Kasumi-1 (cell line): ENCODE measurements at places on chromosomes 5 and 9.

DNA sequence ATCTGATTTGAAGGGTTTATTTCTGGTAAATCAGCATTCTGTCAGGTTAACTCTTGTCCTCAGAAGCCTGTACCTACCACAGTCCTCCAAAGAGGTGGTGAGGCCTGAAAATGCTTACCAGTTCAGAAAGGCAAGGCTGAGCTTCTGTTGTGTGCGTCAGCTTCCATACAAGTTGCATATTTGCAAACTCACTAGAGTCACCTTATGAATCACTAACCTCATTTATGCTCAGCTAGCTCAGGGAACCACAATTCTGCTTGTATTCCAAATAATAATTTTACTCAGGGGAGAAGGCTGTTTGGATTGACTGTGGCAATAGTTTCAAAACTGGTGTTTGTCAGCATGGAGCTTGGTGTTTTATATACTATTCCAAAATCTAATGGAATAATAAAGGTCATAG, 355.1 kb upstream of the RFX3 start:
- DNase-seq = no peak

DNA sequence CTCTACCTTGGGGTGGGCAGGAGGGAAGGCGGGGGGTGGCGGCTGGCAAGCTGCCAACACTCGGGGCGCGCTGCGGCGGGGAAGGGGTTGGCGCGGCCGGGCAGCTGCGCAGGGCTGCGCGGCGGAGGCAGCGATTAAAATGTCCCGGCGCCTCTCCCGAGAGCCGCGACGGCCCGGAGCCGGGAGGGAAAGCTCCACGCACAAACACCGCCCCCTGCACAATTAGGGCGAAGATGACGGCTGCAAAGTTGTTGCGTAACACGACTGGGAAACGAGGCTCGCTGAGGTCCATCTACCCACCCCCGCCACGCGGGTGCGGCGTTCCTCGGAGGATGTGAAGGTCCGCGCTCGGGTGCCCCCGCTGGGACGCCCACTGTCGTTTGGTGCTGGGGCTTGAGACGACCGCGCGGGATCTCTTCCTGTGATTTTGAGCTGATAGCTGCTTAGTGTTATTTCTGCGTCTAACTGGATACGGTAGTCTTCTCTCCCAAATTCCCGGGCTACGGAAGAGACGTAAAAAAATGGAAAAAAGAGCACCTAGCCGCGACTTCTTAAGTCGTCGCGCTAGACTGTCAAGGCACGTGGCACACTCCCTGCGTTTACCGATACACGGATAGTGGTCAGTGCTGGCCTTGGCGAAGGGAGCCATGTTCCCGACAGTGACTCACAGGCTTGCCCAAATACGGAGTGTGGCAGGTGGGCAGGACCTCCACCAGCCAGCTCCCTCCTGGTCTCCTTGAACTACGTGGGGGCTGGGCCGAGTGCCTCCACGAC, 958 bp upstream of the NFIL3 start:
- no peak for DNase-seq

- peak; percentile 7 for DNase-seq
Measured at GRCh38 chr9:105475302-105475701, 27.5 kb downstream of the FSD1L start.

DNA sequence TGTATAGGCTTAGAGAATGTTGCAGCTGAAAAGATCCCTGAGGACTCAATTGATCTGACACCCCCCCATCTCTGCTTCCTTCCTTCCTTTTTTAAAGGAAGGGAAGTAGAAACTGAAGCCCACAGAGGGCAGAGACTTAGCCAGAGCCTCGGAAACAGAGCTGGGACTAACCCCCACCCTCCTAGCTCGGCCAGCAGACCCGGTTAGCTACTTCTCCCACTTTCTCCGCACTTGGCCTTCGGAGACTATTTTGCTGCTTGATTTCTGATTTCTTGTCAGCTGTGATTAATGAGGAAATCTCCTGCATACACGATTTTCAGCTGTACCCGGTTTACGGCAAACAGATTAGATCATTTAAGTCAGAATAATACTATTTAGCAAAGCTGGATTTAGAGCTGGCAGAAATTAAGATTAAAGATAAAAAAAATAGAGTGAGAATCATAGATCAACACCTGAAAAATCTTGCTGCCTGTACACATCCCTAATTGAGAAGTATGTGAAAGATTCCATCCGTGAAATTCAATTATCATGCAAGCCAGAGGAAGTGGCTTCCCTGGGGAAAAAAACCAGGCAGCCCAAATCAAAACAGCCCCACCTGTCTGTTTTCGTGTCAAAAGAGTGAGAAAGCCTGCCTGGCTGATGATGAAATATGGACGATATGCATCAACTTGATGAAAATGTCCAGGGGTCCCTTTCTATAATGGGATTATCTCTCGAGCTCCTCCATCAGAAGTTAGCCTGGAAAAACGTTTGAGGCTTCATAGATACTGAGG, 159.5 kb upstream of the SHB start:
- DNase-seq = no peak

DNA sequence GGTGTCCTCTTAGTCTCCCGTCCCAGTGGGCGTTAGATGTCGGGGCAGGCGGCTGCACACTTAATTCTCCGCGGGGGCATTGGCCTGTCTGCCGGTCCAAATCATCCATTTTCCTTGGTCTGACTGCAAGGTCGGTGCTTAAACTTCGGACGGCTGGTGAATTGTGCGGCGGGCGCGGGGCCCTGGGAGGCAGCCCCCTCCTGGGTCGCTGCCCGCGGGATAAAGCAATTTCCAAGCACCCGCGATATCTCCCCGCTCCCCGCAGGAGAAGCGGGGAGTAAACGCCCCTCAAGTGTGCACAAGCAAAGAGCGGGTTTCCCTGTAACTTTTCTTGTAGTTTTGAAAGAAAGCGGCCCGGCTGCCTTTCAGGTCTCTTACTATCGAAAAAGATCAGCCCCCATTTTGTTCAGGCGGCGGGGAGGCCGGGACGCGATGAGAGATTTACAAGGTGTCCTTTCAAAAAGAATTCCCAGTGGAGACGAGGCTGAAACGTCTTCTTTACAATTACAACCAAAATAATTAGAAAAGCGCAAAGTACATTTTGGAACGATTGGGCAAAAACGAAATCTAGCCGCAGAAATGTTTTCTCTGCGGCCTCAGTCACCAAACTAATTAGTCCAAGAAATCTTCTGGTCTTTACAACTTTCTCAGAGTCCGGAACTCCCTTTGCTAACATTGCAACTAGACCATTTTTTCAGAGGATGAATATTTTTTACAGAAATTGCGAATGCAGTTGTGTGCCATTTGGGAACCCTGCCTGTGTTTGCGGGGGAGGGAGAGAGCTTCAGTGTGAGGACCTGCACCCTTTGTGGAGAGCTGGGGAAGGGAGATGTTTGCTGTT, 1.8 kb downstream of the IRX1 start:
- DNase-seq = no peak

GRCh38 chr5:9692576-9692975, 62.4 kb upstream of the TAS2R1 start:
- no peak for DNase-seq

GRCh38 chr5:54848581-54848980, 136.8 kb downstream of the ESM1 start:
- DNase-seq = no peak

GRCh38 chr5:175712313-175712680, 54.4 kb downstream of the HRH2 start:
- DNase-seq = no peak

DNA sequence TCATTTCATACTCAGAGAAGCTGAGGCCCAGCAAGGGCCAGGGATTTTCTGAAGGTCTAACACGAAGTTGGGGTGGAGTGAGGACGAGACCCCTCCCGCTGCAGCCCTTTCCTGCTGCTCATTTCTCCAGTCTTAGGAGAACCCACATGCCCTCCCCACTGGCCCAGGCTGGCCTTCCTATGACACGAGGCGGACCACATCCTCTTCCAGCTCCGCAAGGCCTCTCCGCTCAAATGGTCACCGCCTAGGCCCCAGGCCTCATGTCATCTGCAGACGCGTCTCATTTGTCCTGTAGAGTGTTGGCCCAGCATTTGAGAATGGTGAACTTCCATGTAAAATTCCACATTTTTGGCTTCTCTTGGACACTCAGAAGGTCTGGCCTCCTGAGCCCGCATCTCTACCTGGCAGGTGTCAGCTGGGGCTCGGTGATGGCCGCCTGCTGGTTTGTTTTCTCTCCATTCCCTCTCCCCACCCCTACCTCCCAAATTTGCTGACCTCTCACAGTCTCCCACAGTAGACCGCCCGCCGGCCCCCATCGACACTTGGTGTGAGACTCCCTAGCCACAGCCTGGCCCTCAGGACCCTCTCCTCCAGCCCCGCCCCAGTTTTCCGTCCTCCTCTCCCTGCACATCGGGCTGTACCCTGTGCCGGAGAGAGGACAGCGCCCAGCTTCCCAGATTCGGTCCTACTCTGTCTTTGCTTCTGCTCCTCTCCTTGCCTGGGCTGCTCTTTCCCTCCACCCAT, 51.7 kb downstream of the ERGIC1 start:
- DNase-seq = no peak

- peak; percentile 64 for DNase-seq
Measured at GRCh38 chr9:89388084-89388867, 70.0 kb downstream of the SECISBP2 start.

GRCh38 chr5:32410630-32411029, 33.9 kb downstream of the ZFR start:
- no peak for DNase-seq

DNA sequence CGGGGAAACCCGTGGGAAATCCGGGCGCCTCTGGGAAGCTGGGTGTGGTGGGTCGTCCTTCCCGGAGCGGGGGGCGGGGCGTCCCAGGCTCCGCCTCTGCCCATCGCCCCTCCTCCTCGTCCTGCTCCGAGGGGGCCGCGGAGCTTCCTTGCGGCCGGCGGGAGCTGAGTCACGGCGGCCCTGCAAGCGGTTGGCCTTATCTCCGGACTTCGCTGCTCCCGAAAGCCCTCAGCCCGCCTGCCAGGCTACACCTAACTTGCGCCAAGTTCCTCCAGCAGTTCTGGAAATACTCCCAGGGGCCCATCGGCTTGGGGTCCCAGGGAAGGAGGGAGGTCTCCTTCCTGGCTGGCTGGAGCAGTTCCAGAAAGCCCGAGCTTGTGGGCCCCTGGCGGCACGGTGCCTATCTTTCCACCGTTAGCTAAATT, 54.1 kb upstream of the CDKN2AIPNL start:
- peak; percentile 64 for DNase-seq

DNA sequence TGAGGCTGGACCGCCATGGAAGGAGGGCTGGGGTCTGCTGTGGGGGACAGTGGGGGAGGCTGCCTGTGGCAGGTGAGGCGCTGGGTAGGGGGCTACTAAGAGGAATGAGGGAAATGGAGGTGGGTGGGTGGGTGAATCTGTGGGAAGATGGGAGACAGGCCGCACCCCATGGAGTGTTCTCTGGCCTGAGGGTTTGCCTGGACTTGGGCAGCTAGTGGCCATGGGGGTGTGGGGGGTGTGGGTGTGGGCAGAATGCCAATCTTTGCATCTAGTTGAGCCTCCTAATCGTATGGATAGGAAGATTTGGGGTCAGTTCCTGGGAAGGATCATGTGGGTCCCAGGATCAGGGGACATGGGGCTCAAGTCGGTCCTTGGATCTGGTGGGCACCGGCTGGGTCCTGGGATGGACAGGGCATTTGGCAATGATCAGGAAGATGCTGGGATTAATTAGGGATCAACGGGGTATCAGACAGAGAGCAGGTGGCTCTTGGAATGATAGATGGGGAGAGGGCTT, 518 bp downstream of the ZDHHC12 start:
- DNase-seq = no peak

DNA sequence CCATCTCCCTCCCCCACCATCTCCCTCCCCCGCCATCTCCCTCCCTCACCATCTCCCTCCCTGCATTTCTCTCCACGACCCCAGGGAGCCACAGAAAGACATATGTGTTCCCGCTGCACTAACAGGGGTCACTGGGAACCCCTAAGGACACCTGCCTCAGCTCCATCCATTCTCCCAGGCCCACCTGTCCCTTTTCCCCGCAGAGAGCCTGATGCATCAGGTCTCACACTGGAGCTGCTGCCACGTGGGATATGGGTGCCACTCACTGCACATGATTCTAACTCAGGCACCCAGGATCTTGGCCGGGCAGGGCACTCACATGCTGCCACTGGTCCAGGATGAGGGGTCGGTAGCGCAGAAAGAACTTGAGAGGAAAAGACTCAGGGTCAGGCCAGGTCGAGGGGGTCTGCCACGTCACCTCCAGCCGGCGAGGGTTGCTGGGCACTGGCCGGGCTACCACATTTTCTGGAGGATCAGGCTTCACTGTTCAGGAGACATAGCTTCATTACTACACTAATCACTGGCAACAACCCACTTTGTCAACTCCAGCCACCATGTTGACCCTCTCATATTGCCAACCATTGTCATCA, 33.2 kb upstream of the ENHO start:
- no peak for DNase-seq

DNA sequence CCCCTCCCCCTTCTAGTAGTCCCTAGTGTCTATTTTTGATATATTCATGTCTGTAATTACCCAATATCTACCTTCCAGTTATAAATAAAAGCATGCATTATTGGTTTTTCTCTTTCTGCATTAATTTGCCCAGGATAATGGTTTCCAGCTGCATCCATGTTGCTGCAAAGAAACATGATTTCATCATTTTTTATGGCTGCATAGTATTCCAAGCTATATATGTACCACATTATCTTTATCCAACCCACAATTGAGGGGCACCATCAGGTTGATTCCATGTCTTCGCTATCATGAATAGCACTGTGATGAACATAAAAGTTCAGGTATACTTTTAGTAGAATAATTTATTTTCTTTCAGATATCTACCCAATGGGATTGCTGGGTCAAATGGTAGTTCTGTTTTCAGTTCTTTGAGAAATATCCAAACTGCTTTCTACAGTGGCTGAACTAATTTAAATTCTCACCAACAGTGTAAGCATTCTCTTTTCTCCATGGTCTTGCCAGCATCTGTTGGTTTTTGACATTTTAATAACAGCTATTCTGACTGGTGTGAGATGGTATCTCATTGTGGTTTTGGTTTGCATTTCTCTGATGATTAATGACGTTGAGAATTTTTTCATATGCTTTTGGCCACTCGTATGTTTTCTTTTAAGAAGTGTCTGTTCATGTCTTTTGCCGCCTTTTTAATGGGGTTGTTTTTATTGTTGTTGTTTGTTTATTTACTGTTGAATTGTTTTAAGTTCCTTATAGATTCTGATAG, 746.1 kb upstream of the MEF2C start:
- no peak for DNase-seq

DNA sequence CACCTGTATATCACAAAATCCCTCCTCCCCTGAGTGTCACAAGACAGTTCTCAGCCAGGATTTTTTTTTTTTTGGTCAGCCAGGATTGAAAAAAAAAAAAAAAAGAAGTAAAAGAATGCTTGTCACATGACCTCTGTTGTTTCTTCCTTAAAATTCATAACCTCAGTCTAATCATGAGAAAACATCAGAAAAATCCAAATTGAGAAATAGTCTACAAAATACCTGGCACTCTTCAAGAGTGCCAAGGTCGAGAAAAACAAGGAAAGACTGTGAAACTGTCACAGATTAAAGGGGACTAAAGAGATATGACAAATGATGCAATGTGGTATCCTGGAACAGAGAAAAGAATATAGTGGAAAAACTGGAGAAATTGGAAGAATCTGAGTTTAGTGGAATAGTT, 58.5 kb upstream of the SUB1 start:
- no peak for DNase-seq

- DNase-seq = no peak
Measured at GRCh38 chr5:32859211-32859641, 148.1 kb downstream of the NPR3 start.

GRCh38 chr9:124125651-124125977, 114.0 kb downstream of the LHX2 start:
- DNase-seq = no peak

GRCh38 chr5:124404796-124405195, 341.6 kb downstream of the ZNF608 start:
- DNase-seq = no peak

- peak; percentile 55 for DNase-seq
Measured at GRCh38 chr9:93302586-93303257, 118.8 kb downstream of the WNK2 start.
